ENCODE measurements at places on chromosomes 2 and 18. TPM values are rescaled to one million over a fixed set of nuclear protein-coding genes. Genes with fewer than 3 reads are reported as not detected.

Gene MAP3K19
- not detected for total RNA-seq

Gene SLC23A3
- total RNA-seq = 0.36 TPM

Gene IL36B
- total RNA-seq = not detected

Gene GPR75
- total RNA-seq = 2.0 TPM

Gene CD302
- total RNA-seq = 1.1 TPM

Gene CRYGD
- total RNA-seq = not detected

Gene EGR4
- total RNA-seq = 0.14 TPM

Gene MATN3
- total RNA-seq = not detected

DNA sequence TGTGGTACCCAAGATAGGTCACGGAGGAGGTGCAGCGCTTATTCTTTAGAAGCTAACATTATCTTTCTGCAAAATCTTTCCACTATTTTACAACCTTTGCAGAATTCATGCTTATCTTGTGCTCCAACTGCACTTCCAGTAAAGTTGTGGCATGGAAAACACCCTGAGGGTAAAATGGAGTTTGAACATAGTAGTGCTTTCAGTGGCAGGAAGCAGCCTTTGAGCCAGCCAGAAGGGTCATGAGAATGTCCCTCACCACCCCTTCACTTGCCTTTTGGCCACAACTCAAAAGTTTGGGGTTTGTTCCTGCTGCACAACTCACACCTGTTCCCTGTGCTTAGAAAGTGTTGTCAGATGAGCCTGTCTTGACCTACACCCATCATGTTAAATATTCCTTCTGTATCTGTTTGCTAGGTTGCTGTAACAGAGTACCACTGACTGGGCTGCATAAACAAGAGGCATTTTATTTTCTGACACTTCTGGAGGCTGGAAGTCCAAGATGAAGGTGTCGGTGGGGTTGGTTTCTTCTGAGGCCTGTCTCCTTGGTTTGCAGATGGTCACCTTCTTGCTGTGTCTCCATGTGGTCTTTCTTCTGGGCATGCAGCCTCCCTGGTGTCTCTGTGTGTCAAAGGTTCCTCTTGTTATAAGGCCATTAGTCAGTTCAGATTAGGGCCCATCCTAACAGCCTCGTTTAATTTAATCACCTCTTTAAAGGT is 194.1 kb downstream of the SMAD7 start:
- DNase-seq = no peak
- no peak overlapping the region for H3K4me3 ChIP-seq
- H3K4me1 ChIP-seq = no peaks in the 10 kb centered on the region

DNA sequence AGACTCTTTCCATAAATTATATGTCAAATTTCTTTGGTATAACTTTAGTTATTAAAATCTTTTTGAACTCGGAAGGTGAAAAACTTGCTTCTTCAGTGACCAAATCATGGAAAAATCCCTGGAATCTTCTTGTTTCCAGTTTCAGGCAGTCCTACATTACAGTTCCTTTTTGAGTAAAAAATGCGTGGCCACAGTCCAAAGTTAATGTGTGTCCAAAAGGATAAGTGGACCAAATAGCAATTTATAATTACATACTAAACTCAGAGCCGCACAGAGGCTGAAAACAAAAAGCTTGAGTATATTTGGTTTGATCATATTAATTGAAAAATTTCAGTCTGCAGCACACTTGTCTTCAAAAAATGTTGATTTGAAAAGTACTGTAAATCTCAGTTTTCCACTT is 28.4 kb upstream of the DYNC2LI1 start:
- H3K27ac ChIP-seq = no peak overlapping the region
- H3K27me3 ChIP-seq = no peaks in the 10 kb centered on the region
- H3K4me1 ChIP-seq = no peaks in the 10 kb centered on the region

DNA sequence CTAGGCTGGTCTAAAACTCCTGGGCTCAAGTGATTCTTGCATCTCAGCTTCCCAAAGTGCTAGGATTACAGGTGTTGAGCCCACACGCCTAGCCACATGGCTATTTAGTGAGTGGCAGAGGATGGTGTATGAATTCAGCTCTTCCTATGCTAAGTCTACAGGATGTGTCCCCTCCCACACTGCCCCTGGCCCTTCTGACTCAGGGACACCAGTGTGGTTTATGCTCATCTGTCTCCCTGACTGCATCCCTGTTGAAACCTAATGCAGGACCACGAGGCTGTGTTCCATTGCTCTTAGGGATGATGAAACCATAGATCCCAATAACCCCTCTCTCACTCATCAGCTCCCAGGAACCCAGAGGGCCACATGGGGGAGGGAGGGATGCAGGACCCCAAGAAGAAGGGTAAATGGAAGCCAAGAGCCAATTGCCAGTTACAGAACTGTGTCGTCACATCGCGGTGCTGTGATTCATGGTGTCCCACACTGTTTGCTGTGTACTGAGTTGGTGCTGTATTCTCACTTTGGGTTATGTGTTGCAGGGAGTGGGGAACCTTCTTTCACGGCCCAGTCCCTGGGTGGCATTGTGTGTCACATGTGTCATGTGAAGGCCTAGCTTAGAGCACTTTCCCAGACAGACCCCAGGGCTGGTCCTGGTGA is 102.9 kb upstream of the HAAO start:
- no peak for DNase-seq
- no peaks in the 10 kb centered on the region for H3K4me1 ChIP-seq
- no peak overlapping the region for H3K4me3 ChIP-seq
- no peak overlapping the region for H3K27ac ChIP-seq

GRCh38 chr2:32009516-32010256 is 1.1 kb downstream of the MEMO1 start:
- H3K27ac ChIP-seq = peak overlapping the region; percentile 50
- peaks cover 36% of the 10 kb centered on the region for H3K4me1 ChIP-seq
- peak overlapping the region; percentile 80 for H3K4me3 ChIP-seq
- peak; percentile 57 for DNase-seq
- no peaks in the 10 kb centered on the region for H3K27me3 ChIP-seq

DNA sequence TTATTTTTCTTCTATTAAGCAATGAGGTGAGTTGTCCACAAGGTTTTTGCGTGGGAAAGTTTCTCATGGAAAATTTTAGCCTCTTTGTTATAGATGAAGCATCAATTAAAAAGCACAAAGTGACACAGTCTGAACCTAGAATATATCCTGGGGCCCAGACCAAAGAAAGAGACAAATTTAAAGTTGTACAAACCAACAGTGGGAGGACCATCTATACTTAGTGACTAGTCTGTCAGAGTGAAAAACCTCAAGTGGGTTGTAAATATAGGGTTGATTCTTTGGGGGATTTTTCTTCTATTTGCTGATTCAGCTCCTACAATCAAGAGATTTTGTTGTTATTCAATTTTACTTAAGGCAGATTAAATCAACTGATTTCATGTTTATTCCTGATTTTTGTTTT is 256.2 kb downstream of the SATB2 start:
- no peak overlapping the region for H3K4me3 ChIP-seq
- H3K27me3 ChIP-seq = no peaks in the 10 kb centered on the region
- H3K4me1 ChIP-seq = no peaks in the 10 kb centered on the region
- no peak overlapping the region for H3K27ac ChIP-seq
- H3K36me3 ChIP-seq = no peaks in the 10 kb centered on the region

- no peak overlapping the region for H3K27ac ChIP-seq
- no peak overlapping the region for H3K4me3 ChIP-seq
- H3K27me3 ChIP-seq = peaks cover 3% of the 10 kb centered on the region
These were observed 344.2 kb downstream of the MTX2 start for GRCh38 chr2:176613323-176613987.

DNA sequence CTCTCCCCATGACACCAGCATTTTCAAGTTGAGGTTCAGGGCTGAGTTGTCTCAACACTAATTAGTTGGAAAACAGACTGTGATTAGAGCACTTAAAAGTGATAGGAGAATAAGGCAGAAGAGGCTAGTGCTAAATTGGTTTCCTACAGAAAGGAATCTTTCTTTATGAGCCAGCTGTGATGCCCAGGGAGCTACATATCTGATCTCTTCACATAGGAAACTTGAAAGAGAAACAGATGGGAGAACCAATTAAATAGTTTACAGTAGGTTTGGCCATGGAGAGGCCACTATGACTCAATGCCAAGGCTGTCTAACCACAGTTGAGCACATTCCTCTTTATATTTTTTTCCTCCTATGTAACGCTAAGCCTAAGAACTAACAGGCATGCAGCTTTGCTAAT is 418.3 kb upstream of the CYRIA start:
- H3K27ac ChIP-seq = no peak overlapping the region
- no peaks in the 10 kb centered on the region for H3K4me1 ChIP-seq
- H3K4me3 ChIP-seq = no peak overlapping the region
- DNase-seq = no peak

DNA sequence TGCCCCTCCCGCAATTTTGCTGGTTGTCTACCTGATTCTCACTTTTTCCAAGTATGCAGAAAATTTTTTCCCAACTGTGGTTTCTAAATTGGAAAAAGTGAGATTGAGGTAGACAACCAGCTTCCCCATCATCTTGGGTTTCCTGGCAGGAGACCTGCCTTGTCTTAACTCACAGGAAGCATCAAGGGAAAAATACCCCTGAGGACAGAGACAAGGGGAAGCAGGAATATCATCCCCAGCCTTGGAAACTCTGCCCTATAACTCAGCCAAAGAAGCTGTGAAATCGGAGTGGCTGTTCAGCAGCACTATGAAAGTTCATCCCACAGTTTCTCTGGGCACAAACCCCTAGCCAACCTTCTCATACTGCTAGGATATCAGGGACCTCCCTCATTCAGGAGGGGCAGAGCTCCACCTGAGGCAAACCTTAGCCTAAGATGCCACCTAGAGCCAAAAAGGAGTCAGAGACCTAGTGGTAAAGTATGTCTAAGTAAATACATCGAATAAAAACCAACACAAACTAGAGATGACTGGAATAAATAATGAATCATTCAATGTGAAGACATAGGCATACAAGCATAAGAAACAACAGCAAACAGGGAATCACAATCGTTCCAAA is 68.2 kb downstream of the ZSWIM2 start:
- no peaks in the 10 kb centered on the region for H3K27me3 ChIP-seq
- H3K4me1 ChIP-seq = no peaks in the 10 kb centered on the region
- H3K27ac ChIP-seq = no peak overlapping the region
- no peak for DNase-seq
- H3K36me3 ChIP-seq = no peaks in the 10 kb centered on the region
- H3K4me3 ChIP-seq = no peak overlapping the region

- no peaks in the 10 kb centered on the region for H3K36me3 ChIP-seq
- no peaks in the 10 kb centered on the region for H3K4me1 ChIP-seq
- H3K4me3 ChIP-seq = no peak overlapping the region
- DNase-seq = no peak
- H3K27me3 ChIP-seq = no peaks in the 10 kb centered on the region
These were observed 11.8 kb downstream of the SYT4 start for GRCh38 chr18:43265465-43265864.

DNA sequence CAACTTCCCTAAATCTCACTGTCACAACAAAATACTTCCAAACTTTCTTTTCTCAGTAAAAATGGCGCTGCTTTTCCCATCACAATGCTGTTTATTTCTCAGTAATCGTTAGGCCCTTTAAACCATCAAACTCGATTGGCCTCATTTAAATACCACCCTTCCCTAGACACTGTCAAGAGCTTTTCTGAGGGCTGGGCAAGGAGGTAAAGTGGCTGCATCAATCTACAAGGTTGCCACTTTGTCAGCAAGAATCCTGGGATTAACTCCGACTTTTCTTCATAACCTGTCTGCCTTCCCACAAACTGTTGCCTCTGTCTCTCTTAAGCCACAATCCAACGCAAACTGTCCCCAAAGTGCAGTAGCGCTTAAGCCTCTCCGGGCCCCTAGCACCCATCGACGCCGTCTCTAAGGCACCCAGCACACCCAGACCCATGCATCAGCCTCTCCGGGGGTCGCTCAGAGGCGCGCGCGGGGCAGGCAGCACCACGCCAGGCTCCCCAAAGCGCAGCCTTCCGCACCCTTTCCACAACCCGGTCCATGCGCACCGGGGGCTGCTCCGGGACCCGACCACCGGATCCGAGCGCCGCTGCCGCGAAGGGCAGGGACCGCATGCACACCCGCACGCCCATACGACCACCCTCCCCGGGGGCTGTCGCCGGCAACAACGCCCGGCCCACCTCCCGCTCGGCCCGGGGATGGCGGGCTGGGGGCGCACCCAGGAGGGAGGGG is 683 bp downstream of the MBOAT2 start:
- no peak overlapping the region for H3K27ac ChIP-seq
- H3K4me1 ChIP-seq = peaks cover 15% of the 10 kb centered on the region
- DNase-seq = peak; percentile 1
- H3K36me3 ChIP-seq = no peaks in the 10 kb centered on the region
- peak overlapping the region; percentile 44 for H3K4me3 ChIP-seq
- H3K27me3 ChIP-seq = no peaks in the 10 kb centered on the region

DNA sequence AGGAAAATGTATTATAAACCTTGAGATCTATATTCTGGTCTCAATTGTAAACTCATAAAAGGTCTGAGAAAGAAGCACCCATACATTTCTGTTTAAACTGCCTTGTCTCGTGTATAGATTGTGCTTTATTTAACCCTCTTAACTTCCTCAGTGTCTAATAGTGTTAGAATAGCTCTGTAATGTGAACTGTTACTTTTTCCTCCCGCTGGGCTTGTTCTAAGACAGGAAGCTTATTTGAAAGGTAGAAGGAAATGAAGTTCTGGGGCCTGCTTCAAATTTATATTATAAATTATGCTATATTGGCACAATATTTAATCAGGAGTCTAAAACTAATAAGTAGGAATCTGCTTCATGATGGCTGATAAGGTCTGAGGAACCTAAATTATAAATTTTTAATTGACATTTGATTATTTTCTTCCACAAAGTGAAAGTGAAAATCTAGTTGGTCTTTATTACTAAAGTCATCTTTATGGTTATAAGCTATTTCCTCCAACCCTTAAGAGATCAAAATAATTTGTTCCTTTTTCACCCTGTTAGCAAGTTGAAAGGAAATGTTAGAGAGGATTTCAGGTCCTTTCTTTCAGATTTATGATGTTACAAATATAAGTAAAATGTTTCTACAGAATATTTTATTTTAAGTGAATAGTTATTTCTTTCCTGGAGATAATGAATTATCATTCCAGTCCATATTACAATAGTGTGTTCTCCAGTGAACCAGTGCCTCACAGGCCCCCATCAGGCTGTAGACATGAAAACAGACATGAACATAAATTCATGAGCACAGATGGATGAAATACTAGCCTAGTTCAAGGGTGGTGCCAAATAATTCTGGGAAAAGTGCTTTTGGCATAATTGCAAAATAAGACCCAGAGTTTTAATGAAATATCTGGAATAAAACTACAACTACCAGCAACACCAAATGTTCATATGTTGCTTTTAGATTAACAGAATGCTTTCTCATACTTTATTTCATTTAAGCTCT is 7.9 kb downstream of the MFSD6 start:
- DNase-seq = peak; percentile 48
- no peaks in the 10 kb centered on the region for H3K27me3 ChIP-seq
- peak overlapping the region; percentile 34 for H3K27ac ChIP-seq
- H3K36me3 ChIP-seq = peaks cover 5% of the 10 kb centered on the region
- H3K4me1 ChIP-seq = peaks cover 30% of the 10 kb centered on the region
- H3K4me3 ChIP-seq = no peak overlapping the region

DNA sequence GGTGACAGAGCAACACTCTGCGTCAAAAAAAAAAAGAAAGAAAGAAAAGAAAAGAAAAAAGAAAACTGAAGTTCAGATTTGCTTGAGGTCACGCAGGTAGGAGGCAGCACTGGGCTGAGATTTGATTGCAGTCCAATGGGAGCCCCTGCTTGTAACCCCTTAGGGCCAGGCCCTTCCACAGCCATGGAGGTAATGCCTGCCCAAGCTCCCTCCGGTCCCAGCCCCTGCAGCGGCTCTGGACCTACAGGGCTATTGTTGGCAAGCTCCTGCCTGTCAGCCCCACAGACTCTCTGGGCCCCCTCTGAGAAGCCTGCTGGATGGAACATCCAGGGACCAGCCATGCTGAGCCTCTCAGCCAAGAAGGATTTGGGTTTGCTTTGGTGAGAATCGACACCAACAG is 12.2 kb downstream of the ZFP36L2 start:
- no peak overlapping the region for H3K27ac ChIP-seq
- no peaks in the 10 kb centered on the region for H3K36me3 ChIP-seq
- no peaks in the 10 kb centered on the region for H3K27me3 ChIP-seq
- no peak overlapping the region for H3K4me3 ChIP-seq
- H3K4me1 ChIP-seq = peaks cover 80% of the 10 kb centered on the region
